ENCODE measurements at places on chromosomes 7 and 10.

DNA sequence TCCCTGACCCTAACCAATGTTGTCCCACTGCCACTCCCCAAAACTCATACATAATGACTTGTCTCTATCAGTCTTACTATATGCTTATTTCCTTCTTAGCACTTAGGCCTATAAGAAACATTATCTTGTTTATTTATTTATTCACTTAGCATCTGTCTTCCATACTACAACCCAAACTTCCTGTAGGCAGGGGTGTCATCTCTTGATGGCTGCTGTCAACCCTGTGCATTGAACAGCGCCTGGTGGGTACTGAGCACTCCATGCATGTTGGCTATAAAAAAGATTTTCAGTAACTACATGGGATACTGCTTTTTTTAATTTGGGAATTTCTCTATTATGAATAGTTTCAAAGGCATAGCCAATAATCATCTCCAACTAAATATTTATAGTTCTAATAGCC is 46.7 kb downstream of the JAZF1 start:
- DNase-seq, result no peak

DNA sequence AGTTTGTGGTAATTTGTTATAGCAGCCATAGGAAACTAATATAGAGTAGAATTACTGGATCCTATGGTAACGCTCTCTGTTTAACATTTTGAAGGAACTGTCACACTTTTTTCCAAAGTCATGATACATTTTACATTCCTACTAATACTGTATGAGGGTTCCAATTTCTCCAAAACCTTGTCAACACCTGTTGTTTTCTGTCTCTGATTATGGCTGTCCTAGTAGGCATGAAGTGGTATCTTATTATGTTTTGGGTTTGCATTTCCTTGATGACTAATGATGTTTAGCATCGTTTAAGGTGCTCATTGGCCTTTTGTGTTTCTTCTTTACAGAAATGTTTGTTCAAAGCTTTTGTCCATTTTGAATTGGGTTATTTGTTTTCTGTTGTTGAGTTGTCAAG is 69.6 kb downstream of the VPS50 start:
- no peak for DNase-seq

DNA sequence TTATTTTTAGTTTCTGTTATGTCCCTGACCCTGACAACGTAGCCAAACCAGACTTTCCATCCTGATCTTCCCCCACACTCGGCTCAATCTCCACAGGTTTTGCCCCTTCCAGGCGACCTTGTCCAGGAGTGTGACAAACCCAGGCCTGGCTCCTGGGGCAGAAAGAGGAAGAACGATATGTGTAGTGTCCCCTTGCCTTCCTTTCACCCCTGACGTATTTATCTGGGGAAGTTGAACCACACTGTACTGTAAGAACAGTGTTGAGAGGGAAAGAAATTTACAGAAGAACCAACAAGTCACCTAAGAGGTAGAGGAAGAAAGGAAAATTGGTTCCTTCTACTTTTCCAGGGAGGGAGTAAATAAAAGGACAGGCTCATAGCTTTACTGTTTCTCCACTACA is 158.0 kb downstream of the VTI1A start:
- no peak for DNase-seq

DNA sequence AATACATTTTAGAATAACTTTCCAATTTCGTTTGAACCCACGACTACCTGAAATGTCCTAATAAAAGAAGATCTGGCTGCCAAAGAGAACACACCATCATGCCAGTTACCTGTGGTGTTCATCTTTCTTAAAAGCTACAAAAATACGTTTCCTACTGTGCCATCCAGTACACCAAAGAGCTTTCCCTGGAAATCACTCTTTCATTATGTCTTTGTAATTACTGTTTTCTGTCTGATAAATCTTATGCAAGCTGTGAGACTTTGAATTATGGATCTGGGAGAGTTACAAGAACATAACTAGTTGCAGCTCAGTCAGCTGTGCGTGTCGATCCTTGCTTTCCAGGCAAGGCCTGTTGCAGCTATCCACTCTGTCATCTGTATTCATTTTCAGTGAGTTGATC is 12.5 kb upstream of the POM121L12 start:
- no peak for DNase-seq

- peak; percentile 75 for DNase-seq
These were observed 4.3 kb downstream of the ELOVL3 start for GRCh38 chr10:102230264-102230860.

GRCh38 chr10:125491381-125491780 is 191.6 kb downstream of the TEX36 start:
- DNase-seq, result no peak

GRCh38 chr7:11450281-11450680 is 381.7 kb downstream of the THSD7A start:
- no peak for DNase-seq

GRCh38 chr10:110160081-110160480 is 47.3 kb upstream of the MXI1 start:
- no peak for DNase-seq

DNA sequence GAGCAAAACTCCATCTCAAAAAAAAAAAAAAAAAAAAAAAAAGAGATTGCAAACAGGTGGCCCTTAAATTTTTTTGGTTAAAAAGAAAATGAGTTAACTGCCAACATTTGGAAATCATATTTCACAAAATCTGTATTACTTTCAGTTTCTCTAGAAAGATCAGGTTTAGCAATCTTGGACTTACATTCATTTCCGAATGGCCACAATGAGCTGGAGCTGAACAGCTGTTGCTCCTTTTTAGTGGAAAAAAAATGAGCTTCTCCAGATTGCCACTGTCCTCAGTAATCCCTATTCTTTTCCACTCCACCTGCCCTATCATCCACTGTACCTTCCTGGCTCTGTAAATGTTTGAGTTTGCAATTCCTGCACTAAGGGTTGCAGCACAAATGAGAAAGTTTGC is 43.6 kb downstream of the RAB11FIP2 start:
- DNase-seq, result no peak

GRCh38 chr10:117005026-117005526 is at the start of gene SHTN1:
SHTN1 (minus strand) TSS chr10:117005187; CDS start chr10:117005079, 108 bp downstream.
- peak; percentile 41 for DNase-seq

DNA sequence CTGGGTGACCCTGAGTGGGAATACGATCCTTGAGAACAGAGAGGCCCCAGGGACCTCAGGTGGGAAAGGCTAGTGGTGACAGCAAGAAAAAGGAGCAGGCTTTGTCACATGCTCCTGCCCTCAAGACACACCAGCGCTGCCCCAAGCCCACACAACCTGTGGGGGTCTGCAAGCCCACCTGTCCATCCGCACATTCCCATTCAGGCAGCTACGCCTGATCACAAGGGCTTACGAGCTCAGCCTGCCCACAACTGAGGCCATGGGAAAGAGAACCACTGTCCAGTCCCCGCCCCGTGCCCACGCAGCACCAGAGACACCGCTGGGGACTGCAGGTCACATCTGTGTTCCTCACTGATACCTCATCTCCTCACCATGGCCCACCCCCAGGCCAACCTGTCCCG is 26.7 kb downstream of the EBF3 start:
- DNase-seq, result no peak

DNA sequence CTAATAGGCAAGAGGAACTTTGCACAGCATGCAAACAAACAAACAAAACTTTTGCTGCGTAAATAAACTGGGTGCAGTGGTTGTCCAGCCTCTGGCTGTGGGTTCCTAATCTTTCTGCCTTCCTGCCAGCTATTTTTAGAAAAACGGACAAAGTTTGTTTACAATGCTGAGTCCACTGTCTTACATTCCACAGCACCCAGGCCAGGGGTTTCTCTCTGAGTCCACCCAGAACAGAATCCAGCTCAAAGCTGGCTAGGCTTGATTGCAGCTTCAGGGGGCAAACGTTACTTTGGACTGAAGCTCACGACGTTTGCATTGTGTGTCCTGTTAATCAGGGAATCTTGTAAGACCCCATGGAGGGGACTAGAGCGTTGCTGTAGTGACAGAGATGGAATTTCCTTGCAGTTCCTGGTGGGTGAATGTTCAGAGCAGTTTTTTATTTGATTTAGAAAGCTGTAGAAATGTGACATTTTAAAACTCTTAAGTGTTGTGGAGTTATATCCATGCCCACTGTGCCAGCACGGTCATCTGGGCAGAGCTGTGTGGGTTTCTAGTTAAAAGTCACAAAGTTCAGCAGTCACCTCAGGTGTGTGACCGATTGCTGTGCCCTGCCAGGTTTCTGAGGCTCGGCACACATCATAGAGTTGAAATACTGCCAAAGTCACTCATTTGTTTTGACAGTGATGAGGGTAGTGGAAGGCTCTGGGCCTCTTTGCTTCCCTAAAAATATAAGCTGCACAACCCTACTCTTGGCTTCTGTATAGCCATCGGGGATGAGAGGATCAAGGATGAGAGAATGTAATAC is 247.0 kb downstream of the STK31 start:
- no peak for DNase-seq

GRCh38 chr7:46131916-46132795 is 211.1 kb upstream of the IGFBP3 start:
- peak; percentile 11 for DNase-seq

- no peak for DNase-seq
These were observed 40.0 kb upstream of the ASAH2 start for GRCh38 chr10:50291261-50291850.

- no peak for DNase-seq
These were observed 85.8 kb downstream of the SNX13 start for GRCh38 chr7:17854261-17855047.

DNA sequence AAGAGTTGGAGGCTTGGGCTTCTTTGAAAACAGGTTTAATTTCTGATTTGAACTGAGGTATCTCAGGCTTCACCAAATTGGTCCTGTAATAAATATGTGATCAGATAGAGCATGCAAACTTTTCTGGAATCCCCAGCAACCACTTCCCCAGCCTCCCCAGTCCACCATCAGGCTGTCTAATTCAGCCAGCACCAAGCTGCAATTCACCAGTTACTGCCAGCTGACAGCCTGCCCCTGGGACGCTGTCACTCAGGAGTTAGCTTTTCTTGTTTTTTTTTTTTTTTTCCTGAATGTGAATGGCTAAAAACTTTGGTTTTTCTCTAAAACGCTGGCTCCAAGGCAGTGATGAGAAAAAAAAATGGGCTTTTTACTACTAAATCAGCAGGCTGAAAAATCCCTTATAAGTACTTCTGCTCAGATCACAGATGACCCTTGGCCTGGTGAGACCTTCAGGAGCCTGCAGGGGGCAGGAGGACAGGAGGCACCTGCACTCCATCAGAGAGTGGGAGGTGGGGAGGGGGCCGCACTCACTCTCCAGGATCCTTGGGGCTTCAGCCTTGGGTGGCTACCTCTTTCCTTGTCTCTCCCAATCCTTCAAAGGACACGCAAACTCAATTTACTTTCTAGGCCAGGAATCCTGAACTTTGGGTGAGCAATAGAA is 349.4 kb downstream of the GATA3 start:
- DNase-seq, result peak; percentile 15

GRCh38 chr10:6002809-6003510 is 25.6 kb upstream of the IL15RA start:
- DNase-seq, result no peak

DNA sequence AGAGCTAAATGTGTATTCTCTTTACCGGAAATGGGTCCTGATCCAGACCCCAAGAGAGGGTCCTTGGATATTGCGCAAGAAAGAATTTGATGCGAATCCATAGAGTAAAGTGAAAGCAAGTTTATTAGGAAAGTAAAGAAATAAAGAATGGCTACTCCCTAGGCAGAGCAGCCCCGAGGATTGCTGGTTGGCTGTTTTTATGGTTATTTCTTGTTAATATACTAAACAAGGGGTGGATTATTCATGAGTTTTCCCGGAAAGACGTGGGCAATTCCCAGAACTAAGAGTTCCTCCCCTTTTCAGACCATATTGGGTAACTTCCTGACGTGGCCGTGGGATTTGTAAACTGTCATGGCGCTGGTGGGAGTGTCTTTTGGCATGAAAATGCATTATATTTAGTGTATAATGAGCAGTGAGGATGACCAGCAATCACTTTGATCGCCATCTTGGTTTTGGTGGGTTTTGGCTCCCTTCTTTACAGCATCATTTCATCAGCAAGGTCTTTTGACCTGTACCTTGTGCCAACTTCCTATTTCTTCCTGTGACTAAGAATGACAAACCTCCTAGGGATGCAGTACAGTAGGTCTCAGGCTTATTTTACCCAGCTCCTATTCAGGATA is 60.4 kb downstream of the ARL4A start:
- DNase-seq, result no peak

DNA sequence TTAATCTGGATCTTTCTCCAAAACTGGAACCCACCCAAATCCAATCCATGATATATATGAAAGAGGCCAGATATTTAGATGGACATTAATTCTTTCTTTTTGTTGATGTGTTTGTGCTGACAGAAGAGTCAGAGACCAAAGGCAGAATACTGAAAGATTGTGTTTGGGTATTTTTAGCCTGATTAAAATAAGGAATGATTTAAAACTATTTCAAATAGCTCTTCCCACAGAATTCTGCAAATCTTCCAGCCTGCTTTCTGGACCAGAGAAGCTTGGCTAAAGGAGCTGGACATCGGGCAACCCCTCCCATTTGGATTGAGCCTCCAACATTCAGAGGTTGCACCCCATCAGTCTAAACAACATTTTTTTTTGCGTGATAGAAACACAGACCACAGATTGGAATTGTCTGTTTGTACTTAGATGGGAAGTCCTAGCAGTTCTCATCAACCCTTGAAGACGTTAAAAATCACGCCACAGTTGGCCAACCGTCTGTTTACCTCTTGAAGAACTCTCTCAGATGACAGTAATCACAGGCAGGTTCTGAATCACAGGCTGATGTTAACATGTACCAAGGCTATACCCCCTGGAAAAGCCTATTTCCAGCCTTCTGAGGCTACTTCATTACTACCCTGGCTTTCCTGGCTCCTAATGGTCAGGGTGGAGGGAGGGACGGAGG is 155.2 kb upstream of the NRP1 start:
- no peak for DNase-seq

GRCh38 chr7:2981103-2981480 is 62.6 kb downstream of the CARD11 start:
- no peak for DNase-seq

GRCh38 chr10:93481637-93482144 is 443 bp downstream of the MYOF start:
- DNase-seq, result no peak

DNA sequence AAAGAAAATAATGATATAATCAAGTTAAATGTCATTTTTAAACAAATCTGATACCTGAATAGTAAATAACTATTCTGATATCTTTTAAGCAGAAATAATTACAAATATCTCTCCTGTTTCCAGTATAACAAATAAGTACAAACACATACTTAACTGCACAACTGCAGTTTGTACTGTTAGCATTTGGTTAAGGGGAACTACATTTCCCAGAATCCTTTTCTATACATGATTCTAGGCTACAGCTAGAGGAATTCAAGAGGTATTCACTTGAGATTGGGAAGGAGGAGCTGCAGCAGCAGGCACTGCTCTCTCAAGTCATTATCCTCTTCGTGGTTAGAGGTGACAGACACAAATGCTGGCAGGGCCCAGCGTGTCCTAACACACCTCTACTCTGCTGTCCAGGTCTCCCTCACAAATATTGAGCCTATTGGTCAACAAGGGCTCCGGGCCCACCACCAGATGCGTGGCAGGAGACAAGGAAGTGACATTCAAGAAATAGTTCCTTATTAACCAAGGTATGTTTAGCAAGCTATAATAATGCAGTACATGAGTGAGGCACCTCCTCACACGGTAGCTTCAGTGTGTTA is 255.1 kb upstream of the MKLN1 start:
- no peak for DNase-seq

Data from neuronal stem cell (in vitro differentiated cells).